Fibroblast of villous mesenchyme (primary cell): ENCODE measurements at places on chromosomes 12 and 14. TPM values are rescaled to one million over a fixed set of nuclear protein-coding genes. Genes with fewer than 3 reads are reported as not detected.

- DNase-seq = no peak
Measured at GRCh38 chr14:72738161-72738611, 155.7 kb downstream of the DPF3 start.

GRCh38 chr14:40240245-40240859 lies 808.1 kb upstream of the FBXO33 start:
- no peak for DNase-seq

RTL1 gene
- total RNA-seq = not detected in 2 replicates

DNA sequence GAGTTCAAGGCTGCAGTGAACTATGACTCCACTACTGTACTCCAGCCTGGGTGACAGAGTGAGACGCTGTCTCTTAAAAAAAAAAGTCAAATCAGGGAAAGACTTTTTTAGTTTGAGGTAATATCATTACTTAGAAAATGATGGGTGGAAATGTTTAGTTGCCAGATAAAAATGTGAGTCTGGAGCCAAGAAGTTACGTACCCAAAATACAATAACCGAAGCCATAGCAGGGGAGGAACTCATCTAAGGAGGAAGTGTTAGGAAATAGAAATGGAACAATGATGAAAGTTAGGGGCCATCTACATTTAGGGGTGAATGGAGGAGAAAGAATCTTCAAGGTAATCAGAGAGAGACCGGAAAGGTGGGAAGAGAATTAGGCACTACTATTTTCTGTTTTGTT lies 98.8 kb downstream of the DACT1 start:
- DNase-seq = no peak

SIX1 gene
- total RNA-seq = under 0.01 and 0.64 TPM in 2 replicates

CFAP251 gene
- total RNA-seq = 6.8 and 8.2 TPM in 2 replicates

DNA sequence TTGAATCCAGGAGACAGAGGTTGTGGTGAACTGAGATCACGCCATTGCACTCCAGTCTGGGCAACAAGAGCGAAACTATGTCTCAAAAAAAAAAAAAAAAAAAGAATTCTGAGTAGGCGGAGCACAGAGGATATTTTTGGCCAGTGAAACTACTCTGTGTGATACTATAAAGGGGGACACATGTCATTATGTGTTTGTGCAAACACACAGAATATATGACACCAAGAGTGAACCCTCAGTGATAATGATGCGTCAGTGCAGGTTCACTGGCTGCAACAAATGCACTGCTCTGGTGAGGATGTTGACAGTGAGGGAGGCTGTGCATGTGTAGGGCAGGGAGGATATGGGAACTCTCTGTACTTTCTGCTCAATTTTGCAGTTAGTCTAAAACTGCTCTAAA lies 24.2 kb downstream of the FBXO21 start:
- DNase-seq = no peak

BCL11B gene
- not detected in 2 replicates for total RNA-seq

MYO1A gene
- total RNA-seq = under 0.01 TPM in 1 of 2 replicates, not detected in the other

- DNase-seq = no peak
Measured at GRCh38 chr12:68290126-68290525, 36.7 kb upstream of the IL22 start.

DNA sequence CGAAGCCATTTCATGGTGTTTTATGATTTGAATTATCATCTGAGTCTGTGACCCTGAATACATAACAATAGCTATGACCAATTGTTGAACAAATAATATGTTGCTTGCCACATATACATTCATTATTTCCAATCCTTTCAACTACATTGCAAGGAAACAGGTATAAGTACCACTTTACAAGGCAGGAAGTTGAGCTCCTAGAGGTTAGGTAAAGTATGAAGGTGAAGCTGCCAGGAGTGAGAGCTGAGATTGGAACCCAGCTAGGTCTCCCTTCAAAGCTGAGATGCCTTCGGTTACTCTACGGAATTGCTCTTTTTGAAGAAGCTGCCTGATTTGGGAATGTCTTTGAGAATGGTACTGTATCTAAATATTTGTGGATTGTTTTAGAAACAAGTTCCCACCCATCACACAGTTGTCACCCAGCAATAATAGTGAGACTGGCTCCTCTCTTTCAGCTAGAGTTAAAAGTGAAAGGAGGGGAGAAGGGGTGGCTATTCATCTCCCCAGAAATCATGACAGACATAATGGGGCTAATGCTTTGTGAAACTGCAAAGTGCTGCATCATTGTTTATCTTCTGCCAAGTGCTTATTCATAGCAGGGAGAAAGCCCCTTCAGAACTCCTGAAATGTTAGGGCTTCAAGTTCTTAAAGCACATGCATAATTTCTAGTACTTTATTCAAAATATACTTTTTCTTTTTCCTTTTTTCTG lies 75.9 kb upstream of the AMIGO2 start:
- DNase-seq = peak; percentile 30

RPL36AL gene
- 175 and 217 TPM in 2 replicates for total RNA-seq

GRCh38 chr14:61043506-61043905 lies 62.5 kb downstream of the SLC38A6 start:
- no peak for DNase-seq

- no peak for DNase-seq
Measured at GRCh38 chr12:103868215-103868614, 27.2 kb upstream of the NT5DC3 start.

GRCh38 chr14:44388306-44388705 lies 118.8 kb downstream of the FSCB start:
- DNase-seq = no peak
